ENCODE measurements at places on chromosomes 12 and 14.
A peak's percentile ranks its signal among the peaks of the same experiment; 100 is the strongest.

DNA sequence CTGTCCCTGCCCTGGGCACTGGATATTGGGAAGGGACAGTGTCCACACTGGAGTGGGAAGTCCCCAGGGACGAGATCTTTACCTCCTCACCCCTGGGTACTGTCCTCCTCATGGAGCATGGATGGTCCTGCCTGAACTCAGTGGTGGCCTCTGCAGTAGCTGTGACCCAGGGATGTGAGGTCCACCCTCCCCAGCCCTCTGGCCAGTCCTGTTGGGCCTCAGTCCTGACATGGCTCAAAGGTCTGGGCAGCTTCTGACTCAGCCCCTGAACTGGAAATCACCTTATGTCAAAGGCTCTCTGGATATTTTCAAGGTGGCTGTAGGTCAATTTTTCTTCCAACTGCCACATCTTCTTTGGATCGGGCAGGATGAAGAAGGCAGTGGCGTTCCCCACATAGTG, 24.4 kb downstream of the SERPINA1 start:
- no peak for DNase-seq

DNA sequence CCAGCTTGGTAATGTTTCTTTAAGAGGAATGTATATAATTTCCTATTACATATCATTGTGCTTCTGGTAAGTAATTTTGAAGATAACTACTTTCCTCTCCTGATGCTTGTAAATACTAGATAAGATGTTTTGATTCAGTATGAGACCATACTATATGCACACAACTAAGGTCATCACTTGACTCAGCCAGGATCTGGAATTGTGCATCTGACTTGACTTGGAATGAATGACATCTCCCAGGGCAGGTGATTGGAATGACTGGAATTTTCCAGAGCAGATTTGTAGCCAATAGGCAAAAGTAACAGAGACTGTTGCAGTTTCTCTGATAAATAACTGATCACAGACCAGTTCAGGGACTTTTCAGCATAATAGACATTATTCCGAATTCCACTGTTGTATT, 11.1 kb downstream of the BEST3 start:
- DNase-seq: no peak

- DNase-seq: no peak
These were observed 31.1 kb downstream of the CLEC2D start for GRCh38 chr12:9700606-9700956.

- no peak for DNase-seq
These were observed 109.0 kb downstream of the LRIG3 start for GRCh38 chr12:58811346-58811745.

DNA sequence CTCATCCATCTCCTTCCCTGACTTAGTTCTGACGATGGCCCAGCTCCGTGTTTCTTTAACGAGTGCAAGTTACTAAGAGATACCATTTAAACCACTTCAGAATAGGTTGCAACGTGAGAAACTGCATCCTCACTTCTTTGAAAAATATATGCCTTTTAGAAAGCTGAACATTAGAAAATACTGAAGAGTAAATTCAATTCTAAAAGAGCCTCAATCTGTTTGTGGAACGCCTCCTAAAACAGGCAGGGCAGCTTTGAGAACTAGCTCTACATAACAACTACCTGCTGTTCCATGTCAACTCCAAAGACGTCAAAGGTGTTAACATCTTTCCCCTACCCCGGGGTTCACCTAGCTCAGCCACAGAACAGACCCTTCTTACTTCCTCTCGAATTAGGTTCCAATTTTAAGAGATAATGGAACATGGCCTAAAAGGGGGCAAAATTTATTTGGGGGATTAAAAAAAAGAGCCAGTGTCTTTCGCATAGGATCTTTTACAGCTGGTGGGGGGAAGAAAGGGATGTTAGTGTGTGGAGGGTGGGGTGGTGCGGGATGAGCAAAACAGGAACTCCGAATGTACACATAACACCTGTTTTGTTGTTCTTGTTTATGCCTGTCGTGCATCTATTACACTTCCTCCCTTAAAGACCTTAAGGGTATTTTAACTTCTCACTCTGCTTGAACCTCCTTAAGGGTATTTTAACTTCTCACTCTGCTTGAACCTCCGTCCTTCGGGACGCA, 3.3 kb downstream of the BHLHE41 start:
- no peak for DNase-seq

- DNase-seq: no peak
These were observed 28.8 kb upstream of the IGF1 start for GRCh38 chr12:102509123-102509626.

GRCh38 chr14:71665157-71665556, 267.1 kb upstream of the RGS6 start:
- no peak for DNase-seq

DNA sequence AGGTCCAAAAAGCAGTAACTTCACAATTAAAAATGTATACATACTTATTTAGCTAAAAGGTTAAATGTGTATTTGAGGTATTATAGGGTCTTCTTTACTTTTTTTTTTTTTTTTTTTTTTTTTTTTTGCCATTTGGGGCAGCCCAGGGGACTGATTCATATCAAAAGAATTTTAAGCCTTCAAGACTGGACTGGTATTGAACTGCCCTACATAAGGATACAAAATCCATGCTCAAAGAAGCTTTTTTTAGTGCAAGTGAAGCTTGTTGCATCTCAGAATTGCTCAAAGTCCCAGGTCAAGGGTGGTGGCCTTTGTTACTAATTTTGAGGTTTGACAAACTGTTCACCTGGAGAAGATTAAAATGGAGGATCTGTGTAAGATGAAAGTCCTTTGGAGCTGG, 124.0 kb downstream of the APAF1 start:
- no peak for DNase-seq

- no peak for DNase-seq
These were observed 95.0 kb downstream of the MED13L start for GRCh38 chr12:116182359-116183063.

DNA sequence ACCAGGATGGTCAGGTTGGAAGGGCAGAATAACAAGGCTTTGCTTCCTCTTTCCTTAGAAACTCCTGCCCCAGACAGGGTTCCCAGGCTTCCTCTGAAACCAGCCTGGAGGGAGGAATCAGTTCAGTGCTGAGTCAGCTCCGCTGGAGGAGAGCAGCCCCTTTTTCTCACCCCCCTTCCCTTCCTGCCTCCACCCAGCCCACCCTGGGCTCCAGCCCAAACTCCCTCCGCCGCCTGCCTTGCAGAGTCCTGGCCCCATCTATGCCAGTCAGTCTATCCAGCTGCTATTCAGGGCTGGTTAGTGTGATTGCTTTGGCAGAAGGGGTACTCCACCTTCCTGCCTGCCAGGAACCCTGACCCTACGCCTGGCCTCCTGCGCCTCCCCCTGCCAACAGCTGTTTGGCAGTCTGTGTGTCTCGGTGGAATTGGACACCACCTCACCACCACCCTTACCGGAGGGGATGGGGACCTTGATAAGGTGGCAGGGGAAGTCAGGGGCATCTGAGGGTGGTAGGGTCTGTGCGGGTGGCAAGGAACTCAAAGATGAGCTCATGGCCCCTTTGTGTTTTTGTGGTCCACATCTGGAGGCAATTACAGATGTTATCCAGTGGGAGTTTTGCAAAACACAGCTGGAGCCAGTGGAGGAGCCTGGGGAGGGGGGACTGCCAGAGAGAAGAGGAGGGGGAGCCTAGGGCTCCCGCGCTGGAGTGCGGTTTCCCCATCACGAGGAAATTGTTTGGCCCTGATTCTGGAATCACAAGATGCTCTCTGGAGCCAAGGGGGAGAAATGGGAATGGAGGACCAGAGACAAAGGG, 12.2 kb downstream of the MMP14 start:
- no peak for DNase-seq

- no peak for DNase-seq
These were observed 598 bp downstream of the UBE2N start for GRCh38 chr12:93441081-93441616.

- DNase-seq: no peak
These were observed 33.4 kb downstream of the CRADD start for GRCh38 chr12:93710574-93710926.

- no peak for DNase-seq
These were observed 61.0 kb downstream of the NIN start for GRCh38 chr14:50769863-50770500.

- DNase-seq: no peak
These were observed 479.8 kb downstream of the ZFP36L1 start for GRCh38 chr14:68312884-68313610.

DNA sequence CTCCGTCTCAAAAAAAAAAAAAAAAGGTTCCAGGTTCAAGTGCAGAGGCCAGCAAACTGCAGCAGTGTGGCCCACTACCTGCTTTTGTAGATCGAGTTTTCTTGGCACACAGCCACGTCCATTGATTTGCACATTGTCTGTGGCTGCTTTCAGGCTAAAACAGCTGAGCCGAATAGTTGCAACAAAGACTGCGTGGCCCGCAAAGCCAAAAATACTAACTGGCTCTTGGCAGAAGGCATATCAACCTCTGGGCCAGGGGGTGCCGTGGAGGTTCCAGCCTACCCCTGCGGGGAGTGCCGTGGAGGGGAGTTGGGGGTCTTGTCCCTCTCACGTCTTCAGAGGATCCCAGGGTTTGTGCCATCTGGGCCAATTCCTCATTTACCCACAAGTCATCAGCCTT, 170.1 kb downstream of the ADGRD1 start:
- DNase-seq: no peak

DNA sequence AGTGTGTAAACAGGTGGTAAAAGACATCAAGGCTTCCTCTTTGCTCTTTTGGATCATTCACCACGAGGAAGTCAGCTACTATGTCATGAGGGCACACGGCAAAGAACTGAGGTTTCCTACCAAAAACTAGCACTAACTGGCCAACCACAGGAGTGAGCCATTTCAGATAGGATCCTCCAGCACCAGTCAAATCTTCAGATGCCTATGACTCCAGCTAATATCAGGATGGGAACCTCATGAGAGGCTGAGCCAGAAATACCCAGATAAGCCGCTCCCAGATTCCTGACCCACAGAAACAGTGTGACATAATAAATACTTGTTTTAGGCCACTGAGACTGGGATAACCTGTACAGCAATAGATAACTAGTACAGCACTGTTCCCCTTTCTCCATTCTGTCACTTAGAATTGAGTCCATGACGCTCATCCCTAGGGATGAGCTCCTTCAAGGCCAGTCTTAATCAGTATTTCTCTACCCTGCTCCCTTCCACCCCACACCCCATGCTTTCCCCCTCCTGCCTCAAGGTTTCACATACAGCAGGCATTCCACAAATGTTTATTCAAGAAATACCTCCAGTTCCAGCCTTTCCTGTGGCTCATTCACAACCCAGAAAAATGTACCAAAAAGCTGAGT, 68.4 kb downstream of the PPM1H start:
- DNase-seq: no peak

DNA sequence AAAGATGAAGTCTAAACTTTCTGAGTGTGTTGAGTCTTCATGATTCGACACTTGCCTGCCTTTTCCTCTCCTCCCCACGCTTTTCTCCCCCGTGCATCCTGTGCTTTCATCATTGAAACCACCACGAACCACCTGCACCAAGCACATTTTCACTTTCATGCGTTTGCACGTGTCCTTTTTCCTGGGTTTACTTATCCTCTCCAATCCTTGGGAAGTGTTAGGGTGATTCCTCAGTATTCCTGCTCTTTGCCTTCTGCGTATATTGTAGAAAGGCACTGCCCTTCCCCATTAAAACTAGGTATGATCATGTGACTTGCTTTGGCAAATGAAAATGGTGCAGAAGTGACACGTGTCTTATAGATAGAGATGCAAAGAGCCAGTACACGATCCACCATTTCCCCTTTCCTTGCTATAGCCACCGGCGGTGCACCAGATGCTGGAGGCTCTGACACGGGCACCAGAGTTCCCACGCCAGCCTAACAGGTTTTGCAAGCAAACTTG, 106.6 kb downstream of the BRMS1L start:
- DNase-seq: no peak

- DNase-seq: no peak
These were observed 65.1 kb upstream of the SLCO1B1 start for GRCh38 chr12:21065845-21066244.

- no peak for DNase-seq
These were observed 60.4 kb downstream of the RASSF8 start for GRCh38 chr12:26018926-26019325.

- DNase-seq: no peak
These were observed 6.5 kb downstream of the TTC7B start for GRCh38 chr14:90809530-90810312.

DNA sequence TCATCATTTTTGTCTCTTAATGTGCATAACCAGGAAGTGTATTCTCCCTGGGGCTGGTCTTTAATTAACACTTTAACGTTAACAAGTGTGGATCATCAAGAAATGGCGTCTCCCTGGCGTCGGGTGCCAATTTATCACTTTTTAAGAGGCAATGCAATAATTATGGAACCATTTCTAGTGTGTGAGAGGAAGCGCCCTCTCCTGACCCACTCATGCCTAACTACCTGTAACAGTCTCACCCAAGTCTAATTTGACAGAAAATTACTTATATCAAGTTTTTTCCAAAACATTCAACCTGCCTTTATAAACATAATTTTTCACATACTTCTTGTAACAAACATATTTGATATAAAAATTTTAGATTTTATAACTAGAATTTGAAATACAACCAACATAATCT, 905.3 kb upstream of the MDGA2 start:
- DNase-seq: no peak

DNA sequence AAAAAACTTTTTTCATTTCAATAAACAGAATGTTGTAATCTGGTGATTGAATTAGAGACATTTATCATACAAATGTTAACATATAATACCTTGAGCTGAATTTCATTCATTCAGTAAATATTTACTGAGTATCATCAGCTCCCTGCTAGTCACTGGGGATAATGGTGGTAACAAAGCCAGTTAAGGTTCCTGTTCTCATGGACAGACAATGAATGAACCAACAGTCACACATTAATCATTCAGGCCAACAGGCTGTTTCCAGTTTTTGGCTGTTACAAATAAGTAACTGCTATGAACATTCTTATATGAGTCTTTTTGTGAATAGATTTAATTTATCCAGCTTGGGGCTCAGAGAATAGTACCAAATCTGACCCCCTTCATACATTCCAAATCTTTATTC, 13.5 kb downstream of the EXD2 start:
- no peak for DNase-seq

- no peak for DNase-seq
These were observed 27.6 kb upstream of the CCDC91 start for GRCh38 chr12:28162697-28163096.

DNA sequence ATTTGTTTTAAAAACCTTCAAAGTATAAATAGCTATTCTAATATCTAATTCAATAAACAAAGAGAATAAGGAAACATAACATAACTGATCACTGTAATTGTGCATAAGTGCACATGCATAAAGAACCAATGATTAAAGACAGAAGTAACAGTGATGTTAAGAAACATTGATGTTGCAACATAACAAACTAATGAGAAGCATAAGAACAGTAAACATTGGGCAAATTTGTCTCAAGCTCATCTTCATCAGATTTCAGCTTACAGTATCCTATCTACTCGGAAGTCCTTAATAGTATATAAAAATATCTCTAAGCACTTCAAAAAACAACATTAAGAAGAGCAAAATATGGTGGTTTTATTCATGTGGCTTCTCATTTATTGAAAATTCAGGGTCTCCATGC, 97.6 kb downstream of the GARIN6 start:
- DNase-seq: no peak

- no peak for DNase-seq
These were observed 54.6 kb downstream of the SPTLC2 start for GRCh38 chr14:77561881-77562280.

GRCh38 chr12:49920915-49921286, 17.2 kb upstream of the FAIM2 start:
- DNase-seq: no peak

- peak; percentile 85 for DNase-seq
These were observed 2.5 kb downstream of the NUAK1 start for GRCh38 chr12:106136263-106136662.
